ENCODE measurements at places on chromosomes 11 and 22.

DNA sequence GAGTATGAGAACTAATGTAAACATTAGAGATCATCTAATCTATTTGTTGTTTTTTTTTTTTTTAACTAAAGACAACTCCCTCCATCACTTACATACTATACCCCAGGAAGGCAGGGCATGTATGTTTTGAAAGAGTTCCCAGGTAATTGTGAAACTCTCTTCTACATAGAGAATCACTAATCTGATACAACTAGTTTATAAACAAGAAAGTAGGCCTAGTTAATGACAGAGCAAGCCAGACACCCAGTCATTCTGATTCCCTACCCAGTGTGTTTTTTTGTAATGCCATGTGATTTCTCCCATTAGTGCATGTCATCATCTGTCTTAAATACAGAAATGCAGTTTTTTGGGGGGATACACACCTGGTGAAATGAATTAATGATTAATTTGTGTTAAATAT is 120.9 kb downstream of the C11orf65 start:
- no peak for DNase-seq

DNA sequence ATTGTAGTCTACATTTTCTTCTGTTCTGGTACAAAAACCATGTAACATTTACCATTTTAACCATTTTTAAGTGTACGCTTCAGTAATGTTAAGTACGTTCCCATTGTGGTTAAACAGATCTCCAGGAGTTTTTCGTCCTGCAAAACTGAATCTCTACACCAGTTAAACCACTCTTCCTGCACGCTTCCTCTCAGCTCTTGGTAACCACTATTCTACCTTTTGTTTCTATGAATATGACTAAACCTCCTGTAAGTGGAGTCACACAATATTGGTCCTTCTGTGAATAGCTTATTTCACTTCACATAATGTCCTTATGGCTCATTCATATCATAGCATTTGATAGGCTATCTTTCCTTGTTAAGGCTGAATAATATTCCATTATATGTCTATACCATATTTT is 7.1 kb upstream of the EXT2 start:
- no peak for DNase-seq

DNA sequence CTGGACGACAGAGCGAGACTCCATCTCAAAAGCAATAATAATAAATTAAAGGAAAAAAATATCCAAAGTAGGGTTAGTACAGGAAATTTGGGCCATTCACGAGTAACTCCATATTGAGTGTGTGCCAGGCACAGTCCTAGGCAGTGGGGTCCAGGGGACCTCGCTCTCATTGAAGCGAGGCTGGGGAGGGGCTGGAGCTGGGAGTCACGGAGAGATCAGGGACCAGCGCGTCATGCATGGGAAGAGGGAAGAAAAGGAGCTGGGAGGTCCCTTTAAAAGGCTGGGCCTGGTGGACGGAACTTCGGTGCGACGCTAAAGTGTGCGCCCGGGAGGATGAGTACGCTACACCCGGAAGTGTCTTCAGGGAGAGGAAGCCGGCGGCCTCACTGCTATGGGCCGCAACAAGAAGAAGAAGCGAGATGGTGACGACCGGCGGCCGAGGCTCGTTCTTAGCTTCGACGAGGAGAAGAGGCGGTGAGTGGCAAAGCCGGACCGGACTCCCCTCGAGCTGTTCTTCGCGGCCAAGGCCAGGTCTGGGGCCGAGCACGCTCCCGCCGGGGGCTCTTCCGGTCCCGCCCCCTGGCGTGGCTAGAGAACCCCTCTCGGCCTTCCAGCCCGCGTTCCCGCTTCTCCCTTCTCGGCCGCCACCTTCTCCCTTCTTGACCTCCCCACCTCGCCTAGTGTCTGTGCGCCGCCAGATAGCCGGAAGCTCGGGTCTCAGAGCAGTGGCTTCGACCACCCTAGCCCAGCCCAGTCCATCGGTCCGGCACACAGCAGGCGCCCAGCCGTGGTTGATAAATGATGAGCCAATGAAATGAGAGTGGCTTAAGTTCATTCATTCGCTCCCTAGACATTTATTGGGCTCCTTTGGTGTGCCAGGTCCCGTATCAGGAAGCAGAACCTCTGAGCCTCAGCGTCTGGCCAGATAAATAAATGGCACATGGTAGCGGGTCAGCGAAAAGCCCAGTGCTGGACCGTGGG is at the start of gene NOL12:
NOL12 (plus strand) TSS at position 342 of the 981 bp plus-strand sequence; CDS start at position 392, 50 bp downstream.
- peak; percentile 45 for DNase-seq

DNA sequence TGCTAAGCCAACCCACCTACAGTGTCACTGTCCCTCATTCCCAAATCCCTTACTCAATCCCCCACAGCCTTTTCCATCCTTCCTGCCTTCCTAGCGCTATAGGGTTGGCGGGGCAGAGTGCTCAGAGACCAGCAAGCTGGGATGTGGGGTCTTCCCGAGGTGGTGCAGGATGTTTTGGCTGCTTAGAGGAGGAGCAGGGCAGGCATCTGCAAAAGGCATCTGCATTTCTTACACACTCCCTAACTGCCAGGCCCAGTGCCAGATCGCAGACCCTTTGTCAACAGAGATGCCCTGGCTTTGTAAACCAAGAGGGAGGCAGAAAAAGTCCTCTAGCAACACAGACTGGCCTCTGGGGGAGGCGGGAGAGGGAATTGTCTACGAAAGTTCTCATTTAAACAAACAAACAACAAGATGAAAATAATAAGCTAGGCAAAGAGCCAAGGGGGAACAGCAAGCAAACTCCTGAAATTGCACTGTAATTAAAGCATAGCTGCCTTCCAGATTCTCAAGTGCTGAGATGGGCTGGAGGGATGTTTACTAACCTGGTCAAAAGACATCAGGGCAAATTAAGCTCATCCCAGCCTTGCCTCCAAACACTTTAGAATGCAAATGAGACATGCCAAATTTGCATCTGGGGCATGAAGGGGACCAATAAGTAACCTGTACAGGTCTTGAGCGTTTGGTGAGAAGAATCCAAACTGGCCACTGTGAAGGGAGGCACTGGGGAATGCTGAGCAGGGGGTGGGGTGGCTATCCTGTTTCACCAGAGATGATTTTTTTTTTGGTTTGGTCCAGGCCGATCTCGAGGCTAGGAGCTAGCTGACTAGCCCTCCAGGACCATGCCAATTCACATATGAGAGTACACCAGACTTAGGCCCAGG is 38.1 kb upstream of the ADA2 start:
- no peak for DNase-seq

DNA sequence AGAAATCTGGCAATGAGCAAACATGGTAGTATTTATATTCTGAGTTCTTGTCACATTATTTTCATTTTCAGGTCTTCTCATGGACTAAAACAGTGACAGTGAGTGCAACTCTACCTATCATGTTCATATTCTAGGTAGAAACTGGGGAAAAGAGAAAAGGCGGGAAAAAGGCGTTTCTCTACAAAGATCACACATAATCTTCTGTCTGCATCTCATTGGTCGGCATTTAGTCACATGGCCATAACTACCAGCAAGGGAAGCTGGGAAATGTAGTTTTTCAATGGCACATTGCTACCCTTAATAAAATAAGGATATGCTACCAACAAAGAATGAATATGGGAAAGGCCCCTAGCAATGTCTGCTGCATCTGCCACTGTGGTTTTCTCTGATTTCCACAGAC is 57.6 kb upstream of the B3GAT1 start:
- no peak for DNase-seq

DNA sequence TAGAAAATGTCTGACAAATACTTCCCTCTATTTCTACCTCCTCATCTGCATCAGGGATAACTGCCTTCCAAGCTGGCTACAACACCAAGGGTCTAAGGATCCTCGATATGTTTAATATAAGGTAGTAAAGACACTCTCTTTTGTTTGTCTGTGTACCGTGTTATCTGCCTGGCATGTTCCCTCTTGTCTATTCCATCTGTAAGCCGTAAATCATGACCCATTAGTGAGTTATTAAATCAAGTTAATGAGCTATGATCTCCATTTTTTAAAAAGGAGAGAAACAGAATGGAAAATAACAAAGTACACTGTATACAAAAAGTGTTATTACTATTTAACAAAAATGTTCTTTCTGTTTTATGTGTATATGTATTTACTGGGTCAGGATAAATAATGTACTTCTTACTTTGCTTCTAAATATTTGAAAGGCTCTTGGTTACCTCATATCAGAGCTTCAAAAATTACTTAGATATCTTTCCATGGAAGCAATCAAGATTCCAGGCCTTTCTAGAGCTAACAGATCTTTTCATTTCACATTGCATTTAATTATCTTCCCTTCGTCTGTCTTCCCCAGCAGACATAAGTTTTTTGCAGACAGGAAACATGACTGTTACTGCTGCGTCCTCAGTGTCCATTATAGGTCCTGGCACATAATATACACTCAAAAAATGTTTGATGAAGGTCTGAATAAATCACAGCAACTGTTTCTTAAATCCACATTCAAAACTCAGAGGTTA is 342.6 kb upstream of the CCDC90B start:
- DNase-seq, result no peak

DNA sequence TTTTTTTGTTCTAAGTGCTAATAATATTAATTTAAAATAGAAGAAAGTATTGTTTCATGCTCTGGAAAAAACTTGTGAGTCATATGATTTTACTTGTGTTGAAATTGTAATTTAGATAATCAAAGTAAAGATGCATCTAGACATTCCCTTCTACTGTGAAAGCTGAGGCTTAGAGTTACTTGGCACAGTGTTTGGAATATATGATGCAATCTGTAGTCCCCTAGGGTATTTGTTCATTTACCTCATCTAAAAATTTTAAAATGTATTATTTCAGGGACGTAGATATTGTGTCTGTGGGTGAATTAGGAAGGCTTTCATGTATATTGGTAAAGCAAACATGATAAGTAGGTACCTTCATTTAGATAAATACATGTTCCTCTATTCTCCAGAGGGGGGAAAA is 793.5 kb upstream of the CNTN5 start:
- no peak for DNase-seq

All from T-helper 2 cell (primary cell).